ENCODE measurements at places on chromosomes 2 and 18.

DNA sequence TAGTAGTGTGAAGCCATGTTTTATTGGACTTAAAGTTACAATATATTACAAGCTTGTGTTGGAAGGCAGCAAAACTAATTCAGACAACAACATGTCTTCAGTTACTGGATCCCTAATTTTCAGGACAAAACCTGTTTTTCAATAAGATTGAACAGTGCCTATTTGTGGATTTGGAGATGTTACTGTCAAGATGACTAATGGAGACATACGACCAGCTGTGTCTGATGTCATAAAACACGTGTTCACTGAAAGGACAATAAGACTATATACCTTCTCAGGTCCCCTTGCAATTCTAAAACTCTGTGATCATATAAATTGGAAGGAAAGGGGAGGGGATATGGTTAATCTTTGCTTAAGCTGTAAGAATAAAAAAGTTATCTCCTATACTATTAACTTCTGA, 21.7 kb downstream of the METTL21A start:
- DNase-seq: no peak

DNA sequence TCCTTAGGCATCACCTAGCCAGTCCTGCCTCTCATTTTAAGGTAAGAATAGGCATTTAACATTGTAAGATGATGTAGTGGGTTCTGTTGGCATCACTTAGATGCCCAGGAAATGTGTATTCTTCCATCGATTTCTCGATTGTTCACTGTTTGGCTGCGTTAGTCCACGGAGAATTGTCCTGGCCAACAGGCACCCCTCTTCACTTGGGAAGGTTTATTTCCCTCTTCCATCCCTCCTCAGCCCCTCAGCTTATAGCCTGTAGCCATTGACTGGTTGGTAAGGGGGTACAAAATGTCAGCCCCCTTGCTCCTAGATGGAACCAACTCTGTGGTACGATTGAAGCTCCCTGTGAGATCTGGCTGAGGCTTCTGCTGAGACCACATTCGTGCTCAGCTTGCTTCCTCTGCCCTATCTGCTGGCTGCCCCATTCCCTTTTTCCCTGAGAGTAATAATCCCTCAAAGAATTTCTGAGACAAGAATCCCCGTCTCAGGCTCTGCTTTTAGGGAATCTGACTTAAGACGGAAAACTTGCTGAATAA, 43.4 kb downstream of the PLEKHA3 start:
- peak; percentile 42 for DNase-seq

DNA sequence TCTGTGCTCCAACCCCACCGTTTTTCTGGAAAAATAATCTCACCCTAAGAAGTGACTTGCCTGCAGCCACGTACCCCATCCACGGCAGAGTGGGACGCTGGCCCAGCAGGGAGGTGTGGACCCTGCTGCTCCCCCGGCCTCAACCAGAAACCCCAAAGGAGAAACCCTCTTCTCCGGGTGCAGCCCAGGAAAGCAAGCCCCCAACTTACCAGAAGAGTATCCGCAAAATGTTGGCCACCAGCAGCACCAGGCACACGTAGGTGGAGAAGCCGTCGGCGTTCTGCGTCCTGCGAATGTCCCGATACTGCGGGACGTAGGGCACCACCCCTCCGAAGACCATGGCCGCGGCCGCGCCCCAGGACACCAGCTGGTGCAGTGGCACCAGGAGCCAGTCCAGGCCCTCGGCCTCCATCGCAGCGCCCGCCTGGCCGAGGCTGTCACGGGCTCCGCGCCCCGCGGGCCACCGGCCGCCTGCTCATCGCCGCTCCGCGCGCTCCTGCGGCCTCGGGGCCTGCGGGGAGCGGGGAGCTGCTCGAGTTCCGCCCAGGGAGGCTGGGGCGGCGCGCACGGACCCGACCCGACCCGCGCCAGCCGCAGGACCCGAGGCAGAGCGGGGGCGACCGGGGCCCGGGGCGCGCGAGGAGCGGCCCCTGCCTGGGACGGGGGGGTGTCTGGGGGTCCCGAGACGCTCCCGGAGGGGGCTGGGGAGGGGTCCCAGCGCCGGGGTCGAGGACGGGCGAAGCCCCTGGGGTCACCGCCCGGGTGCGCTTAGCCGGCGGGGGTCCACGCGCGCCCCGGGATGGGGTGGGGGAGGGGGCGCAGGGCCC, 725 bp downstream of the SLC66A2 start:
- peak; percentile 53 for DNase-seq

GRCh38 chr2:10526281-10527000, 78.3 kb upstream of the ODC1 start:
- DNase-seq: no peak

DNA sequence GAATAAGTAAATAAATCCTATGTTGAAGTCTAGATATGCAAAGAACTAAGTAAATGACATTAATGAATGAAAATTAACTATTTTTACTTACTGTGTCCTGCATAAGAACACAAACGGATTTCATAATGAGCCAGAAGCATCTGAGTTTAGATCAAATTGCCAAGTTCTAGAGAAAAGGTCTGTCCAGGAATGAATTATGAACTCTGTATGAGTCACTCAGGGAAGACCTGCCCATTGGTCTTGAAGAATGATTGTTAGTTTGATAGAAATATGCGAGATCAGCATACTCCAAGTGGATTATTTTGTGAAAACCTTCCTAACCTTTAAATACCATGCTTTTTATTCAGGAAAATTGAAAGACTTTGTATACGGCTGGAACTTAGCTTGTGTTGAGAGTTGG, 189.5 kb downstream of the DOK6 start:
- no peak for DNase-seq

GRCh38 chr2:175396696-175397095, 215.2 kb upstream of the ATP5MC3 start:
- DNase-seq: no peak

DNA sequence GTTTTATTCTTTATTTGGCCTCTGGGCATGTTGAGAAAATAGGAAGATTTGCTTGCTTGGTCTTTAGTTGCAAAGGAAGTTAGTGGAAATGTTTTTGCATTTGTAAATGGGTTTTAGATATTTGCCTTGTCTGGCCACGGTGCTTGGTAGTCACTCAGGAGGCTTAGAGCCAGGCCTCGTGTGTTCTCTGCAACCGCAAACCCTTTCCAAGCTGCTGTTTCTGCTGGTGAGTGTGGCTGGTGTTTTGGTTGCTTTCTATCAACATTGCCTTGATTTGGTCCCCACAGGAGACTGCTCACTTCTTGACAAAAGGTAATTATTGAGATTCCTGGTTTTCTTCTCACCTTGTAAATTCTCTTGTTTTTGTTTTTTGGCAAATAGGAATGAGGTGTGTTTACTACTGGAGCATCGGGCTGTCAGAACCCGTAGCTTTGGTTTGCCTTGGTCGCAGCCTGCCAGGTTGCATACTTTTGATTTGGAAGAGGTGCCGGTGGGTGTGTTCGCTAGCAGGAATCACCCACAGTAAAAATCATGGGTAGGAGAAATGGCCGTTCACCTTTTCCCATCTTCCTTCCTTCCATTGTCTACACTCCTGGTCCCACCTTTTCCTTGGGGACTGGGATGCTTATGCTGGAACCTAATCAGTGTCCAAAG, 15.8 kb downstream of the ASAP2 start:
- DNase-seq: no peak

- DNase-seq: no peak
Measured at GRCh38 chr2:126946318-126947102, 47.8 kb downstream of the TEX51 start.

- DNase-seq: no peak
Measured at GRCh38 chr2:85277416-85278158, 50.2 kb downstream of the TGOLN2 start.

DNA sequence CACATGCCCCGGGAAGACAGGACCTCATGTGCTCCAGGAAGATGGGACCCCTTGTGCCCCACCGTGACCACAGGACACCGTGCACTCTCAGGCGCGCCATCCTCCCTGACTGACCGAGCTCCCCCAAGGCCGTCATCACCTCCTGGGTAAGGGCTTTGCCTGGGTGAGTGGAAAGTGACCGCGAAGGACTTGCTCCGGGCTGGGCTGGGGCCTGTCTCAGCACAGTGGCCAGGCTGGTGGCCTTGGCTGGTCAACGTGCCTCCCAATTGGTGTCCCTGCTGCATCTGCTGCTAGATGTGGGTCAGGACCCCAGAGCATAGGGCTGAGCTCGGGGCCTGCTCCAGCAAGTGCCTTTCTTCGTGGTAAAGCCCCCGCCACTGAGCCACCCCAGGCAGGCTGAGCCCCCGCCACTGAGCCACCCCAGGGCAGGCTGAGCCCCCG, 69.7 kb upstream of the CTDP1 start:
- no peak for DNase-seq

- DNase-seq: peak; percentile 14
Measured at GRCh38 chr2:71618327-71619113, 165.2 kb downstream of the DYSF start.

- DNase-seq: peak; percentile 57
Measured at GRCh38 chr18:74081966-74082741, 65.5 kb downstream of the FBXO15 start.

GRCh38 chr2:188518381-188518780, 226.7 kb downstream of the GULP1 start:
- DNase-seq: peak; percentile 62

DNA sequence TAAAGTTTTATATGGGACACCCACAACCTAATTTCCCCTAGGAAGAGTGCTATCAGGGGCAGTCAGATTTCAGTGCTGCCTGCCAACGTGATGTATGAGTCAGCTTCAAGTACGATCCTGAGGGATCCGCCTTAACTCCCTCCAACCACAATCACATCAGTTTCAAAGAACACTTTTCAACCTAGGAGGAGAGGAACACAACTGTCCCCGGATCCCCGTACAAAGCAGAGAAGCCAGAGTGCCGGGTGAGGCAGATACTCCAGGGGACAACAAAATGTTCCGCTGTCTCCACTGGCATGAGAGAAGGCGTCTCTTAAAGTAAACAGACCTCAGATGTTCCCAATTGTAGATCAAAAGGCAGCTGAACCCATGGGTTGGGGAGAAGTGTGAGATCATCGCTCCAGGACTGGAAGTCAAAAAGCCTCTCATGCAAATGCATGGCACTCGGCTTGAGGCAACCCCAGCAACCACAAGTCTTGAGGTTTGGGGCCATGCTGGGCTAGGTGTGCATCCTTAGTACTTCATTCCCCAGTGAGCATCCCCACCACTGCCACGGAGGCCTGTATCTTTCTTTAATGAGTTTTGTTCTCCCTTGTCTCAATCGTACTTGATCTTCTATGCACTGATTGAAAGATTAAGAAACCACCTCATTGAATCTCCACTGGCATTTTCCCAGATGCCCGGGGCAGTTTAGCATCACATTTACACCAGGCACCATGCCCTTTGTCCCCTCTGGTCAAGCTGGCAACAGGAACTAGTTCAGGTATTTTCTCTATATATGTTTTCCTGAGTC, 91.0 kb upstream of the CCBE1 start:
- DNase-seq: peak; percentile 83

GRCh38 chr2:68363721-68364120, 1.4 kb upstream of the PLEK start:
- no peak for DNase-seq

DNA sequence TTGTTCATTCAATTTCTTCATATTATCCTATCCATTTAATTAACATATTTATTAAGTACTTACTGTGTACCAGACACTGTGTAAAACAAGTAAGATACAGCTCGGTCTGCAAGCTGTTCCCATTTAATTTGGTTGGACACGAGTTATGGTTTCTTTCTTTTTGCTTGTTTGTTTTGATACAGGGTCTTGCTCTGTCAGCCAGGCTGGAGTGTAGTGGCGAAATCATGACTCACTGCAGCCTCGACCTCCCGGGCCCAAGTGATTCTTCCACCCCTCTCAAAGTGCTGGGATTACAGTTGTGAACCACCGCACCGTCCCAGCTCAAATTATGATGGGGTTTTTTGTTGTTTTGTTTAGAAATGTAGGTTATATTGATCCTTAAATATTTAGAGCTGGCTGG, 9.0 kb downstream of the CYBRD1 start:
- peak; percentile 78 for DNase-seq

DNA sequence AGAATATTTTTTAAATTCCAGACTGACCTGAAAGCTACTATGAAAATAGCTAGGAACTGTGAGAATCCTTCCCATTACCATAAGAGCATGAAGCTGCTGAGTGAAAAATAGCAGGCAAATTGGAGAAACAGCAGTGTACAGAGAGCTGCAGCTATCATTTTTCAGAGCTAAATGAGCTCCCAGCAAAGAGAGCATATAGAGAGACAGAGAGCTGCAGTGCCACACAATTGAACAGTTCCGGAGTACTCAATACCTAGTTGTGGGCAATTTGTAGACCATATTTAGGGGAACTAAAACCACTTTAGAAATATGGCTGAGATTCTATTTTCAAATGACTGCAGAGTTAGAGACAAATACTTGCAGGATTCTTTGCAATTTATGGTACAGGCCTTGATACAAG, 645.3 kb downstream of the STK39 start:
- no peak for DNase-seq

DNA sequence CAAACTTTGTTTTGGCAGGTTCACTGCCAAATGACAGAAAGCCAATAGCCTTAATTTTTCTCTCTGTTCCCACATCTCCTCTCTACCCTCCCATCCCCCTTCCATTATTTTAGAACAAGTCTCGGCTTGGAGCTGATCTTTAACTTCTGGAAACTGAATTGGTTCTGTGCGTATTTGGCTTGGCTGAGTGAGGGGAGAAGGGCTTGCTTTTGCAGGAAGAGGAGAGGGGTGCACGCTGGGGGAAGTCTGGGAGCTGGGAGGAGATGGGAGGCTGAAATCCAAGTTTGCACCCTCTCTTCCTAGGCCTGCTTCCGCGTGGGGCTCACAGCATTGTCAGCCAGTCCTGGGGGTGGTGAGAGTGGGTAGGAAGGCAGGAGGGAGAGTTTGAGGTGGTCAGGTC, 176.1 kb upstream of the SPRED2 start:
- no peak for DNase-seq

DNA sequence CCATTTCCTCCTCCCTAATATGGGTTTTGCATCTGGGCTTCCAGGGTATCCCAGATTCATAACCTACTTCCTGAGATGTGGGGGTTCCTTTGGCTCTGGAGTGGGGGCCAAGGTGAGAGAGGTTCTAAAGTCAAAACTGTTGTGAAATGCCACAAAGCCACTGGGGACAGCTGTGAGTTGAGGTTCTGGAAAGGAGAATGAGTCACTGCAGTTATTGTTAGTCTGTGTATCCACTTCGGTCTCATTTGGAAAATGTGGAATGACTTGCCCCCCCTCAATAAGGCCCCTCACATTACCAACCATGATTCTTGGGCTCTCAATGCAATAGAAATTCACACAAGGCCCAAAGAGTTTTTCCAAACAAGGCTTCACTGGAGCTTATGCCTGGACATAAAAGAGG, 51.1 kb upstream of the LGALSL start:
- peak; percentile 27 for DNase-seq

- DNase-seq: peak; percentile 86
Measured at GRCh38 chr2:120729406-120730399, 6.0 kb upstream of the GLI2 start.

Data from ELR (cell line).